ENCODE measurements at places on chromosomes 3 and 15.

- no peak for DNase-seq
These were observed 7.3 kb downstream of the MYO5C start for GRCh38 chr15:52288051-52288942.

DNA sequence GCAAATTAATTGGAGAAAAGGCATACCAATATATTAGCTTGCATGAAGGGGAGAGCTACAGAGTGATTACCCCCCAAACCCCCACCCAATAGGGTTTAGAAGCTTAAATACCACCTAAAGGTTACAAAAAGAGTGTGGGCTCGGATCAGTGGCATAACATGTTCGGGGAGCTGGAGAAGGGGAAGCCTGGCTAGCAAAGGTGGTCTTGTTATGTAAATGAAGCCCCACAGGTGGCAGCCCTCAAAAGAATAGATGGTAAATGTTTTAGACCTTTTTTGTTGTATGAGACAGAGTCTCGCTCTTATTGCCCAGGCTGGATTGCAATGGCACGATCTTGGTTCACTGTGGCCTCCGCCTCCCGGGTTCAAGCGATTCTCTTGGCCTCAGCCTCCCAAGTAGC, 10.9 kb upstream of the PXK start:
- no peak for DNase-seq

GRCh38 chr3:14307656-14308302, 94.6 kb upstream of the SLC6A6 start:
- DNase-seq, result no peak

GRCh38 chr15:80497221-80497620, 93.0 kb downstream of the ARNT2 start:
- no peak for DNase-seq

DNA sequence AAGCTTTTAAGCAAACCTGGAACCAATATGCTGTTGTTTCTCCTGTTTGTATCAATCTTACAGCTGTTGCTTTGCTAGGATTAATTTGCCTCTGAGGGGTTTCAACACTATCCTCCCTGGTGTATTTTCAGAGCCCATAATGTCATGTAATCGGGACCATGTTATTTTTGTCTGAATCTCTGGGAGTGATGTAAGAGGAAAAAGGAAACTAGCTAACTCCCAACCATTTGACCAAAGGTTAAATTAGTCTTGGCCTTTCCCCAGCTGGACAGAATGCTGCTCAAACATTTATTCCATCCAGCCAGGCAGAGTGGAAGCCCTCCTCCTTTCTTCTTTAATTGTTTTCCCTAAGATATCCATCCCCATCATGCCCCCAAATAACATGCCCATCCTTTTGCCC, 142.2 kb downstream of the ALDH1A2 start:
- DNase-seq, result no peak

DNA sequence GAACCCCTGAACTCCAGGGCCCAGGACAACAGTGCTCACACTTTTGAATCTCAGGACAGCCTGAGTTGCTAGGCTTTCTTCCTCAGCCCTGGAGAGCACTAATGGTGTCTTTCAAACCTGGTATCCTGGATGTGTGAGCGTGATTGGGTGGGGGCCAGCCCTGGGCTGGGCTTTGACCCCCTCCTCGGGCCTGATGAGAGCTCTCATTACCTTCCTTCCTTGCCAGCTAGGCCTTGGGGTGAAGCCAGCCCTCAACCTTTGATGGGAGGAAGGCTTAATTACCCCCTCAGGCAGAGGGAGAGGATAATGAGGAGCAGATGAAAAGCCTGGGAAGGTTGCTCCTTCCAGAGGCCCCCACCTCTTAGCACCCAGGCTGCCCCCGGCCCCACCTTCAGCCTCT, 31.1 kb upstream of the INSYN1 start:
- DNase-seq, result no peak

GRCh38 chr15:98981851-98982722, 25.5 kb downstream of the PGPEP1L start:
- DNase-seq, result no peak

- peak; percentile 22 for DNase-seq
These were observed 150.2 kb downstream of the DNAJB8 start for GRCh38 chr3:128316481-128316891.

DNA sequence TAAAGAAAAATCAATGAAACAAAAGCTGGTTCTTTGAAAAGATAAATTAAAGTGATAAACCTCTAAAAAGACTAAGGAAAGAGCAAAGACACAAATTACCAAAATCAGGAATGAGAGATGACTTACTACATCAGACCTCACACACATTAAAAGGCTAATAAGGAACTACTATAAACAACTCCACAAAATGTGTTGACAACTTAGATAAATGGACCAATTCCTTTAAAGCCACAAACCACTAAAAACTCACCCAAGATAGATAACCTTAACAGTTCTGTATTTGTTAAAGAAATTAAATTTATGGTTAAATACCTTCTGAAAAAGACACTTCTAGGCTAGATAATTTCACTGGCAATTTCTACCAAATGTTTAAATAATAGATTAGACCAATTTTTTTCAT, 170.4 kb downstream of the SMAD6 start:
- no peak for DNase-seq

GRCh38 chr15:77693576-77693975, 60.9 kb upstream of the LINGO1 start:
- no peak for DNase-seq

GRCh38 chr3:10460951-10461545, 44.3 kb downstream of the ATP2B2 start:
- DNase-seq, result no peak

DNA sequence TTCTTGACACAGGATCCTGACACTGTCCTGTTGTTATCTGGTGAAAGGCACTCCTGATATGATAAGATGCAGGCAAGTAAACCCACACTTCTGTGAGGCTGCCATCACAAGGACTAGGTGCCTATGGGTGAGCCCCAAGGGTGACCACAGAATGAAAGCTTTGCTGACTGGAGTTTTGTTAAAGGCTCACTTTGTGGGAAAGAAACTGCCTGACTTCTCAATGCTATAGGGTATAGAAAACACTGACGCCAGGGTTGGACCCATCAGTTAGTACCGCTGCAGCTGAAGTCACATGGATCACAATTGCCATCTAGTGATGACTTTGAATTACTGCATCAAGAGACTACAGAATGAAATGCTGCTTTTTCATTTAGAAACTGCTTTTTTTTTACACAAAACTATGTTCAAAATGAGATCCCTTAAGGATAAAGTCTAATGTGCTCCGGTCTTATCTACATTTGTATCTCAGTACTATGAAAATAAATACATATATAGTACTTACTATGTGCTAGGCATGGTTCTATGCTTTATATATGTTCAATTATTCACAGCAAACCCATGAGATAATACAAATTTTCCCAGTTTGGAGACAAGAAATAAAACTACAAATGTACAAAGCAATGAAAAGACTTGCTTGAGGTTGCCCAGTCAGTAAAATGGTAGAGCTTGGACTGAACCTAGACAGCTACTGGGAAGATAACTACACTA, 64.2 kb upstream of the CMSS1 start:
- no peak for DNase-seq

DNA sequence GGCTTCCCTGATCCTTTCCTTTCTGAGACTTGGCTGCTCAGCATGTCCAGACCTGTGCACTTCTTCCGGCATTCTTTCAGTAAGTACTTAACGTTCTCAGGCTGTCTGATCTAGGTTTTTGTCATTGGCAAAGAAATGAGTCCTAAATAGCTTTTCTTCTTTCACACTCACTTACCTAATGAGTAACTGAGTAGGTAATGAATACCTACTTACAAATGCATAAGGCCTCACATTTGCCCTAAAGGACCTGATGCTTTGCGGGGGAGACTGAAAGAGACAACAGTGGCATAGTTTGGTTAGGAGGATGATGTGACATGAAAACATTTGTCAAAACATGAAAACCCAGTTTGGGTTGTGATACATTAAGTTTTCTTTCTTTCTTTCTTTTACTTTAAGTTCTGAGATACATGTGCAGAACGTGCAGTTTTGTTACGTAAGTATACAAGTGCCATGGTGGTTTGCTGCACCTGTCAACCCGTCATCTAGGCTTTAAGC, 516.7 kb upstream of the CFAP20DC start:
- DNase-seq, result no peak

- no peak for DNase-seq
These were observed 57.7 kb downstream of the GATM start for GRCh38 chr15:45320581-45321205.

DNA sequence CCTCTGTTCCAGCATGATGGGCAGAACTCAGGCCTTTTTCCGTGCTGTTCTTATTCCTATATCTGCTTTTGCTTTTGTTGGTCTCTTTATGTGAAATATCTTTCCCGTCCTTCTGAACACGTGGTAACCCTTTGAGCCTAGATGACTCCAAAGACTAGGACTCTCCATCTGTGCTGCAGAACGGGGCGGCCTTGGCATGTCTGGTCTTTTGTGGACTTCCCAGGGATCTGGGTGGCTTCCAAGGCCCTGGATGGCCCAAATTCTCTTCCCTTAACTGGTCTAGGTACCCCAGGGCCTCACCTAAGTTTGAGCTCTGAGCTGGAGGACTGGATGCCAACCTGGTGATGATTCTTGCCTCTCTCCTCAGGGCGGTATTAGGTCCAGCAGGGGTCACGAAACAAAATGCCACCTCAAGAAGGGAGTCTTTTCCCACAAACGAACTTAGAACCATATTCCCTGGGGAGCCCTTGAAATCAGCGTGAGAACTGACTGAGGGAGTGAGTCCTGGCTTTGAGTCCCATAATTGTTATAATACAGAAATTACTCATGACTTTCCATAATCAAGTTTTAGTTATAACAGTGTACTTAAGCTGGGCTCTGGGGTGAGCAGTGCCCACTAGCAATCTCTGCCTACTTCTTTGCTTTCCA, 13.8 kb downstream of the TLNRD1 start:
- no peak for DNase-seq

DNA sequence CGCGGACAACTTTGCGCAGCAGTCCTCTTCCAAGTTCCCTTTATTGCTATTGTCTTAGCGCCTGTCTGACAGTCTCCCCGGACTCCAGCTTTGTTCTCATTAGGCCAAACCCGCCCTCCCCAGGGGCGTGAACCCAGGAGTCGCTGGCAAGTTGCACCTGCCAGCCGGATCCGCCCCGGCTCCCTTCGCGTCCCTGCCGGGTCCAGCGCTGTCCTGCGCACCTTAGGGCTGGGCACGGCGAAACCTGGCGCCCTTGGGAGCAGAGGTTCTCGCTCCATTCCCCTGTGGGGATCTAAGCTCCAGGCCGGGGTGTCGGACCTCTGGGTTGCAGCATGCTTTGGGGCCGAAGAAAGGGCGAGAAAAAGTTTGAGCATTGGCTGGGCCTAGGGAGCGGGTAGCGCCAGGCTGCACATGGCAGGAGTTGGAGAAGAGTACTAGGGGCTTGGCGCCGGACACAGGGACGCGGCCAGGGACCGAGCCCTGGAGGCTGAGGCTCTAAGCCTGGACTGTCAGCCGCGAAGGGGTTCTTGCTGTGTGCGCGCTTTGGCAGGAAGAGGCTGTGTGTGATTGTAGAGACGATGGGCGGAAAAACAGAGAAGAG, 335.1 kb upstream of the THRB start:
- DNase-seq, result no peak

DNA sequence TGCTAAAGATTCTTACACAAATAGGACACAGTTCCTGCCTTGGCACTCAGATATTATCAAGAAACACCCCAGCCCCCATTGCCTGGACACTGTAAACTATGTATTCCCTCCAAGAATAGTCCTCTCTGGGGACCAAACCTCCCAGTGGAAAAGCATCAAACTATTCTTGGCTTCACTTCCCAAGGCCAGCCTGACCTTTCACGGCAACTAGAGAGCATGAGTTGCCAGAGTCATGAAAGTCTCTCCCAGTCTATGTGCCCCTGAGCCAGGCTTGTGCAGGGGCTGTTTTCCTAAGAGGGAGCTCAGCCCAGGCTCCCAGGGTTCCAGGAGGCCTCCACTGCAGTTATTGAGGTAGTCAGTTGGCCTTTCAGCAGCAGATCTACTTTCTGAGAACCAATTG, 251.9 kb upstream of the TGFBR2 start:
- no peak for DNase-seq

- no peak for DNase-seq
These were observed 8.1 kb upstream of the VPS39 start for GRCh38 chr15:42215913-42216829.

GRCh38 chr3:20039765-20040547, at the start of gene KAT2B:
TSS of gene KAT2B (plus strand) at chr3:20040446. CDS start at chr3:20040478, 32 bp downstream.
- DNase-seq, result peak; percentile 79

DNA sequence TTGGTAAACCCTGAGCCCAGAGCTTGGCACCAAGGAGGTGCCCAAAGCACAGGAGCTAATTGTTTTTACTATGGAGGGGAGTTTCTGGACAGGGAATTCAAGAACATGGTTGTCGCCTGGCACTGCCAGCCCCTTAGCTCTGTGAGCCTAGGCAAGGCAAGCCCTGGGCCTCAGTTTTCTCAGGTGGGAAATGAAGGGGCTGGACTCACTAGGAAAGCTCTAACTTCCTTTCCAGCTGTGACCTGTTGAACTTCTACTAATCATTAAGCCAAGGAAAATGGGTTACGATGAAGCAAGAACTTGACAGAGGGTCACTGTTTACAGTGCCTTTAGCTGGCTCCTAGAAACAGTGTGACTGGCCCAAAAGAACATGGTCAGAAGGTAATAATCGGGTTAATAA, 277.2 kb downstream of the SHQ1 start:
- DNase-seq, result no peak

GRCh38 chr15:57820119-57820518, 113.6 kb downstream of the POLR2M start:
- DNase-seq, result no peak

DNA sequence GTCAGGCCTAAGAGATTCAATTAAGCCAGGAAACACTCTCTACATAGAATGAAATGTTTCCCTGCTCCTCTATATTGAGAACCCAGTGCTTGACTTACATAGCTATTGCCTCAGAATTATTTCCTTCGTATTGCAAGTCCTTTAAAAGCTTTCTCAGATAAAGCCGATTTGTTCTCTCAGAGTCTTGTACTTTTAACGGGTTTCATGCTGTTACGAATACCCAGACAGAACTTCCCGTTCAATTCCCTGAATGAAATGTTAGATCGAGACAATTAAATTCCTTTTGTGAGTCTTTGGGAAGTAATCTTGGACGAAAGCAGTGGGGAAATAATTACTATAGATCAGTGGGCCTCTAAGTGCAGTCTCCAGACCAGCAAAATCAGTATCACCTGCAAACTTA, 102.8 kb upstream of the CHL1 start:
- no peak for DNase-seq

DNA sequence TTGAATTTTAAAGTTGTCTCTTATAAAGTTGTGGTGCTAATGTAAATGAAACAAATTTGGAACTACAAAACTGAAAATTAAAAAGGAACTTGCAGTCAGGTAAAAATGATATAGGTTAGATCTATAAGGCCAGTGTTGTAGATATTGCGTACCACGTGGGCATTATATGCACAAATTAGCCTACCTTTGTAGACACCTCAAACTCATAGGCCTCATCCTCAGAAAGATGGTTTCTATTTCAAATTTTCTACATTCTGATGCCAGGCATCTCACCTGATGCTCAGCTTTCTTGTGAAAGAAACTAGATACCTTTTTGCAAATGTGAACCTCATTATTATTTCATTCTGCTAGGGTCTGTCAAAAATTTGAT, 25.6 kb downstream of the TMEM207 start:
- no peak for DNase-seq

GRCh38 chr15:25417604-25418003, 21.2 kb downstream of the UBE3A start:
- DNase-seq, result no peak
